ENCODE measurements at places on chromosomes 5 and 9.

GRCh38 chr5:108696951-108697715, 50.6 kb upstream of the FER start:
- no peak for DNase-seq

- no peak for DNase-seq
These were observed 185.6 kb upstream of the POU5F2 start for GRCh38 chr5:93926831-93927620.

- no peak for DNase-seq
These were observed 16.9 kb upstream of the FREM1 start for GRCh38 chr9:14926941-14927624.

DNA sequence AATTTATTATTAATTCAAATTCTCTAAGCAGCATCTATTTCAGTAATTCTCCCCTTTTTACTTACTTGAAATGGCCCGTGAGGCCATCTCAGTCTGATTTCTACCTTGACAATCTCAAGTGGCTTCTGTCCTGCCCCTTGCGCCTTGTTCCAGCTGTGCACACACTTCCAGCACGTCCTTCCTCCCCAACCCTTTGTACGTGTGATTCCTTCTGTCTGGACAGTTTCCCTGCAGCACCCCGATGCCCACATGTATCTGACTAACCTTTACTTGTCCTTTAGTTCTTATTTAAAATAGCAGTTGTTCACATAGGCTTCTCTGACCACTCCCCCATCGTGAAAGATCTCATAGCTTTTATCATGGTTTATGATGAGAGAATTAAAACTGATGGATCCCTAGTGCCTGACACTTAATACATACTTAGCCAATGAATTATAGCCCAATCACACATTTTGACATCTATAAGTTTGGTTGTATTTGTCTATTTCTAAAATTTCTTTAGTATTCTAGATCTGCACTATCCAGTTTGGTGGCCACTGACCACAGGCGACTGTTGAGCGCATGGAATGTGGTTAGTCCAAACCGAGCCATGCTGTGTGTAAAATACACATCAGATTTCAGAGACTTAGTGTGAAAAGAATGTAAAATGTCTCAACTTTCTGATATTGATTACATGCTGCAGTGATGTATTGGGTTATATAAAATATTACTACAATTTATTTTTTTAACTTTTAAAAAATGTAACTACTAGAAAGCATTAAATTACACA, 14.3 kb downstream of the ZBTB34 start:
- no peak for DNase-seq

GRCh38 chr9:106310782-106311181, 552.2 kb upstream of the ZNF462 start:
- DNase-seq = no peak

- DNase-seq = no peak
These were observed 223.2 kb downstream of the EFNA5 start for GRCh38 chr5:107447587-107447986.

- DNase-seq = no peak
These were observed 593.6 kb downstream of the MAT2B start for GRCh38 chr5:164098979-164099378.

GRCh38 chr9:27497883-27498417, 26.1 kb upstream of the IFNK start:
- no peak for DNase-seq

GRCh38 chr5:31066655-31067328, 126.7 kb upstream of the CDH6 start:
- DNase-seq = no peak

GRCh38 chr5:531749-532315, 7.6 kb upstream of the SLC9A3 start:
- DNase-seq = no peak

DNA sequence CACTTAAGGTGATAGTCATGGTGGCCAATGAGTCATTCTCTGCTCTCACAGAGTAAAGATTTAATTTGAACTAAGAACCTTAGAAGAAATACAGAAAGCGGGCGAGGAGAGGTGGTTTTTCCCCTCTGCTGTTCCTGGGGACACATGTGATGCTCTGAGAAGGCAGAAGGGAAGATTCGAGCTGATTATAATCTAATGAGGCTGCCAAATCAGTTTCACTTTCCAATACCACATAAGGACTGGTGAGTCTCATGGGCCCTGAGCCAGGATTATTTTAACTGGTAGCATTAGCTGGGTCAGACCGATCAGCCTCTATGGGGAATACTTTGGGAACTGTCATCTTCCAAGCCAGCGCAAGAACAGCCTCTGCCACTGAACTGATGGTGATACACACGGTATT, 116.5 kb downstream of the SLC1A3 start:
- DNase-seq = no peak
